HT-29 (cell line): ENCODE measurements at places on chromosomes 4 and X. TPM values are rescaled to one million over a fixed set of nuclear protein-coding genes. Genes with fewer than 3 reads are reported as not detected.

- DNase-seq: no peak
These were observed 194.7 kb downstream of the RAB28 start for GRCh38 chr4:13289391-13289790.

- DNase-seq: no peak
These were observed 801.2 kb downstream of the C4orf33 start for GRCh38 chr4:129897111-129897510.

Gene SSX2B
- total RNA-seq: not detected in 2 replicates

Gene TMEM187
- total RNA-seq: 21.4 and 23.4 TPM in 2 replicates

Gene PAK3
- total RNA-seq: not detected in 2 replicates
